ENCODE measurements at places on chromosomes 1 and 21.
A peak's percentile ranks its signal among the peaks of the same experiment; 100 is the strongest.

- no peak for DNase-seq
Observed at GRCh38 chr21:31201144-31201543, 142.9 kb downstream of the TIAM1 start.

- no peak for DNase-seq
Observed at GRCh38 chr1:169931795-169932231, 38.1 kb upstream of the SCYL3 start.

GRCh38 chr1:60227601-60228000, 154.0 kb upstream of the C1orf87 start:
- DNase-seq = no peak

DNA sequence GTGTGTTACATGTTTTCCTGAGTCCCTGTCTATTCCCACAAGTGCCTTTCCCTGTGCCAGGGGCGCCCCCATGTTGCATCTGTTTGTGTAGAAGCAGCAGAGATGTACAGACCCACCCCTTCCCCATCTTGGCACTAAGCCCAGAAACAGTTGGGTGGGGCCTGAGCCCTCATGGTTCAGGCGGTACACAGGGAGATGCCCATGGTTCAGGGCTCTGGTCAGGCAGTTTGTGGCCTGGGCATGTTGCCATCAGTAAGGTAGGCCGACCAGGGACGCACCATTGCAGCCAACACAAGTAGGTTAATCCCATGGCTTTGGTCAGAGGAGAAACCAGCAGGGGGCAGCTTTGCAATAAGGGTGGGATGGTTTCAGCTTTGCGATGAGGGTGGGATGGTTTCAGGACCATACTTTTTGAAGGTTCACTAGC, 914 bp upstream of the ADGRB2 start:
- peak; percentile 53 for DNase-seq

DNA sequence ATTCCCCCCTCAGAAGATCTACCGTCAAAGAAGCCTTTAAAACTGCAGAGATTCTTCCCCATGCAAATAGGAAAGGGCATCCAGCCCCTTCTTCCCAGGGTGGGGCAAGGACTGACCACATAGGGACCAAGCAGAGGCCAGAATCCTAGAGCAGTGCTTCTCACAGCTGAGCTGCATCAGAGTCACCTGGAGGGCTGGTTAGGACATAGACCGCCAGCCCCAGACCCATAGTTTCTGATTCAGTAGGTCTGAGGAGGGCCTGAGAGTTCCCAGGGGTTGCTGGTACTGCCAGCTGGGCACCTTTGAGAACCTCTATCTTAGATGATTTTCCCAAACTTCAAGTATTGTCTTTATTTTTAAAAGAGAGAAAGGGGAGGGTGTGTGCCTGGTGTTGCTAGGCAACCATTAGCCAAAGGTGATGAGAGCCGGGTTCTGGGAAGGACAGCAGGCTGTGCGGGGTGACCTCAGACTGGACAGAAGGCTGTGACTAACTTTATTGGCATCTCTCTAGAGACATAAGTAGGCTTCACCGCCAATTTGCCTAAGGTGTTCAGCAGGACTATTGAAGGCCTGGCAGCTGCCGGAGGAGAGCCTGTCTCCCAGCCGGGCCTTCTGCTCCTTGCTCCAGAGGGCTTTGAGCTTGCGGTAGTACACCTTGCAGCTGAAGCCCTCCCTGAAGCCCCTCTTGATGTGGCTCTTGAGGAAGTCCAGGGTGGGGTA, 3.0 kb downstream of the SPATA46 start:
- no peak for DNase-seq

GRCh38 chr1:31866450-31867032, 50.7 kb upstream of the SPOCD1 start:
- no peak for DNase-seq

- no peak for DNase-seq
Observed at GRCh38 chr1:212487774-212488435, 55.2 kb downstream of the NENF start.

GRCh38 chr1:64197076-64197475, 6.3 kb upstream of the UBE2U start:
- DNase-seq = no peak

DNA sequence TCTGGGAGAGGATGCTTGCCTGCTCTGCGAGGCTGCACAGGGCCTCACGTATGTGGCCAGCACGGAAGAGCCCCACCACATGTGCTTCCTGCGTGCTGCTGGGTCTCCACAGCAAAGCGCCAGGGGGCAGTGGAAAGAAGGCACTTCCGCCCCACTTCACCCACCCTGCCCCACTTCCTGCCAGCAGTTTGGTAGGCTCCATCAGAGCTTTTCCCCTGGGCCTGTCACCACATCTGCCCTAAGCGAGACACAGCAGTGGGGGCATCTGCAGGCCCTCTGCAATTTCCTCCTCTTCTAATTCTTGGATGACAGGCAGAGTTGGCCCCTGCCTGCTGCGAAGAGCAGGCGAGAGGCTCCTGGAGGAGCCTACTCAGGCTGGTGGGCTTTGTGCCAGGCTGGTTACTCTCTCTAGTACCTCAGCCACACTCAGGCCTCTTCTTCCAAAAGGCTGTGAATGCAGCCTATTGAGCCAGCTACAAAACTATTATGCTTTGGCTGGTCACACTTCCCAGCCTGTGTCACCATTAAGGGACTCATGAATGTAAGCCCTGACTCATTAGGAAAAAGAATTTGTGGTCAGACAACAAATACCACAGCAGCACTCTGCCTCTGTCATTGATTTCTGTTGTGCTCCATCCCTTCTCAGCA, 25.0 kb downstream of the CD244 start:
- peak; percentile 98 for DNase-seq

- DNase-seq = peak; percentile 72
Observed at GRCh38 chr1:9629445-9630201, 21.9 kb upstream of the PIK3CD start.

- DNase-seq = no peak
Observed at GRCh38 chr1:212962509-212962908, 12.2 kb downstream of the VASH2 start.

GRCh38 chr1:46128344-46128743, 4.1 kb downstream of the PIK3R3 start:
- no peak for DNase-seq

GRCh38 chr1:91700771-91701471, 185.0 kb downstream of the TGFBR3 start:
- DNase-seq = no peak

- DNase-seq = no peak
Observed at GRCh38 chr1:228091084-228091483, 8.6 kb downstream of the ARF1 start.

DNA sequence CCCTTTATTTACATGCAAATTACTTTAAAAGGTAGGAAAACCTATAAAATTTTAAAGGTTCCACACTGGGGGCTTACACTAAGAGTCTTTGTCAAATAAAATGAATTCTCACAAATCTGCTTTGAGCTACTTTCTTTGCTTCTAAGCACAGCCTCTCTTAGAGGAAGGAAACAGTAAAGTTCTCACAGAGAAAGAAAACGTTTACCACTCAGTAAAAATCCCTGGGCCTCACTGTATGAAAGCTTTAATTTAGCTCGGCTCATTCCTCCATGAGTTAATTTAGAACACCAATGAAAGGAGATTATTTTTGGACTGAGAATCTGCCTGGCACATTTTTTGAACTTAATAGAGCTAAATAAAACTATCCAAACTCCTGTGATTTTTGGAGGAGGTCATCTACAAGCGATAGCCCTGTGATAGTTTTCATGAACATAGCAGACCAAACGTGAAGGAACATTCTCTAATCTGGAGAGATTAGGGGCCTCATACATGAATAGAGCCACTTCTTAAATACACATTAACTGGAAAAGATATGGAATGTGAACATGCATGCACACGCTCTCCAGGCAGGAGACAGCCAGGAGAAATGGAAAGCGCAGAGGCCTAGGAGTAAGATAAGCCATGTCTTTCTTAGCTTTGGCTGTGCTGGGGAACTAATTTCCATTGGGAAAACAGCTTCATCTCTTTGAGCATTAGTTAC, 32.8 kb downstream of the PRRX1 start:
- no peak for DNase-seq

DNA sequence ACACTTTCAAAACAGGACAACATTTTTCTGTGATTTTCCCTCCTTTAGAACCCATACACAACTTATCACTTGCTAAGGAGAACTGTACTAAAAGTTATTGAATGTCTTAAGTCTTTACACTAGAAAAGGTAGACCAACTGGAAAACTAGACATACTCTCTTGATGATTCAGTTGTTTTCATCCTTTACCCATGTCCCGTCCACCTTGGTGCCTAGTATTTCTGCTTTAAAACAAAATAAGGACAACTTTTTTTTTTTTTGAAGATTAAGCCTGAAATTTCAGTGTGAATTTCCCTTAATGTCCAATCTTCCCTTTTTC, 4.5 kb downstream of the CDKN2C start:
- DNase-seq = no peak

- no peak for DNase-seq
Observed at GRCh38 chr21:36976228-36976861, 9.9 kb upstream of the HLCS start.

DNA sequence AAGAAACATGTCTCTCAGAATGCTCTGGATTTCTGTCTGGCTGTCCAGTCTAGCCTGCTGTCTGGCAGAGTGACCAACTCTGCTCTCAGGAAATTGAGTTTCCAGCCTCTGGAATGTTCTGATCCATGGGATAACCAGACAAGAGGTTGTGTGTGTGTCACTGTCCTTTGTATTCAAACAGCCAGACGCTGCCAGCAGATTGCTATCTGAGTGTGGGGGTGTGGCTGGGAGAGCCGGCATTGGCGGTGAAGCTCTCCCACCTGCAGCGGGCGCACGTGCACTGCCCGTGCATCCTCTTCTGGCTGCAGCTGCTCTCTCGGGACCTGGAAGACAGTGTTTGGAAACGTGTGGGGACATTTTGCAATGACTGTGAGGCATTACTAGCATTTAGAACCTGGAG, 26.1 kb downstream of the PKP1 start:
- peak; percentile 84 for DNase-seq

DNA sequence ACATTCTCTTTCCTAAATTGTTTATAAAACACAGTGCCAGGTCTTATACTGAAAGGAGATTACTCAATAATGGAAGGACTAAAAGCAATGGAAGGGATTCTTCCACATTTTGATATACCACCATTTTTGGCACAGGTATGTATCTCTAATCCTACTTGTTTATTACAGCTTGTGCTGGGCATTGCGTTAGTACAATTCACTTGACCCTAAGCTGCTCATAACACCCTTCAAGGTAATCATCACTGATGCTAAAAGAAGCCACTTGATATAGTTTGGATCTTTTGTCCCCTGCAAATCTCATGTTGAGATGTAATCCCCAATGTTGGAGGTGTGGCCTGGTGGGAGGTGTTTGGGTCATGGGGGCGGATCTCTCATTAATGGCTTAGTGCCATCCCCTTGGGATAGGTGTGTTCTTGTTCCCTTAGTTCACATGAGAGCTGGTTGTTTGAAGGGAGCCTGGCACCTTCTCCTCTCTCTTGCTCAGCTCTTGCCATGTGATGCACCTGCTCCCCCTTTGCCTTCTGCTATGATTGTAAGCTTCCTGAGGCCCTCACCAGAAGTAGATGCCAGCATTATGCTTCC, 71.1 kb downstream of the NIBAN1 start:
- no peak for DNase-seq

DNA sequence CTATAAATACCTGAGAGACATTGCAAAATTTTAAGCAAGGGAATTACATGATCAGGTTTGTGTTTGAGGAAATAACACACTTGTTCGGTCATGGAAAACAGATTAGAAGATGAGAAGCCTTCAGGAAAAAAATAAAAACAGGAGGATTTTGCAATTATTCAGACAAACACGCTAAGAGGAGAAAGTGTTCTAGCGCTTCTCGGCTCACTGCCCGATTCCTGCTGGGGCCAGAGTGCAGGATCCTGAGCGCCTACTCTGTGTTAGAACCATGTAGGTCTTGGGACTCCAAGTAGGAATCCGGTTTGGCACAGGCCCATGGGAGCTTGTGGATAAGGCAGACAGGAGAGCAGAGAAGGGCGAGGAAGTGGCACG, 8.1 kb upstream of the PRELP start:
- DNase-seq = no peak
